Stimulated activated CD4-positive, alpha-beta T cell treated with anti-CD3 and anti-CD28 coated beads, Interleukin-15, amount 100 ng/mL, for 1 hour (primary cell): ENCODE measurements at places on chromosomes 2 and 18.

- no peak for DNase-seq
Measured at GRCh38 chr2:43065871-43066270, 160.5 kb downstream of the ZFP36L2 start.

- DNase-seq = no peak
Measured at GRCh38 chr2:40625849-40626248, 174.0 kb upstream of the SLC8A1 start.

GRCh38 chr18:61738042-61738441 is 154.8 kb downstream of the RNF152 start:
- no peak for DNase-seq

DNA sequence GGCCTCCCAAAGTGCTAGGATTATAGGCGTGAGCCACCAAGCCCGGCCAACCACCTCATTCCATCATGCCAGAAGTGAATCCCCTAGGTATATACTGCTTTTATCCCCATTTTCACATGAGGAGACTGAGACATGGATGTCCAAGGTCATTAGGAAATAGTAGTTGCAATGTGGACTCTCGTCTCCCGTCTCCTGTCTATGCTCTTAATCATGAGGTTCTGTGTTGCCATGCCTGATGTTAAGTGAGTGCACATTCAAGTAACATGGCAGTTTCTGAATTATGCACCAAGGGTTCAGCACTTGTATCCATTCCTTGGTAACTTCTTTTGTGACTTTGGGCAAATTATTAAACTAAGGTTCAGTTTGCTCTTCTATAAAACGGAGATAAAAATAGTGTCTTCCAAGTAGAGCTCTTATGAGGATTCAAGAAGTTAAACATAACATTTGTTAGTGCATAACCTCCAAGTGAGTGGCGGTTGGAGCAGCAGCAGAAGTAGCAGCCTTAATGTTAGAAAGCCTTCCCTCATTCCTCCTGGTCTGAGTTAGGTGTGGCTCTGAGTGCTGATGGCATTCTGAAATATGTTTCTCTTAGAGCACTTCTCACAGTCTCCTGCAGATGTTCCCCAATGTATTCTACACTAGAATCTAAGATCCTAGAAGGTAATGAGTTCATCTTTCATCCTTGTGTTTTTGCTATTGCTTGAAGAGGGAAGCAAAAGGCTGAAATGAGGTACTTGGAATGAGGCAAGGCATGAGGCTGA is 21.9 kb downstream of the SOCS6 start:
- DNase-seq = no peak

GRCh38 chr18:62357079-62357719 is 32.1 kb downstream of the TNFRSF11A start:
- DNase-seq = no peak

DNA sequence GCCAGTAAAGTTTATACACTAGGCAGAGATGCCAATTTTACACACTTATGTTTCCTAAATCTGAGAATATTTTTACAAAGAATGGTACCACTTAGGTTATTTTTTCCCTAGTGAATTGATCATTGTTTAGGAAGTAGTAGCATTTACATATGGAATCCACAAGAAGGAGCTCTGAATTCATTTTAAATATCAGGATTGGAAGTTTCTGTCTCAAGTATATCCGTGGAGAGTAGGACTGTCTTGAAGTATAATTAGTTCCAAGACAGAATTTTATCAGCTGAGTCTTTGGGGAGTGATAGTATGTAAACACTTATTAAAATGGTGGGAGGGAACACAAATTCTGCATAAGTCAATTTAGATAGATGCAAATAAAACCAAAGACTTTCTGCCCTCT is 82.3 kb upstream of the FAM98A start:
- DNase-seq = no peak

DNA sequence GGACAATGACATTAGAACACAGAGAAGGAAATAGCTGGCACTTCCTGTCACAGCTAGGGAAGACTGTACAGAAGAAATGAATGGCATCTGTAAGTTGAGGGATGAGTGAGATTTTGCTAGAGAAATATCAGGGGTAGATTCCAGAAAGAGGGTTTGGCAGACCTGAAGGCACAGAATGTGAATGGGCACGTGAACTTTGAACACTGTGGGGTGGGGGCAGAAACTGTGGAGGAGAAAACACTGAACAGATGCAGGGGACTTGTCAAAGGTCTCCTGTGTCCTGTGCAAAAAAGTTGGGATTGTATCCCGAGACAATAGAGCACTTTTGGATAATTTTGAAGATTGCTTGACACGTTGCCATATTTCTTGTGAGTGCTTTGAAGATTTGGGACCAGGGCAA is 88.0 kb downstream of the PPP1R1C start:
- no peak for DNase-seq

DNA sequence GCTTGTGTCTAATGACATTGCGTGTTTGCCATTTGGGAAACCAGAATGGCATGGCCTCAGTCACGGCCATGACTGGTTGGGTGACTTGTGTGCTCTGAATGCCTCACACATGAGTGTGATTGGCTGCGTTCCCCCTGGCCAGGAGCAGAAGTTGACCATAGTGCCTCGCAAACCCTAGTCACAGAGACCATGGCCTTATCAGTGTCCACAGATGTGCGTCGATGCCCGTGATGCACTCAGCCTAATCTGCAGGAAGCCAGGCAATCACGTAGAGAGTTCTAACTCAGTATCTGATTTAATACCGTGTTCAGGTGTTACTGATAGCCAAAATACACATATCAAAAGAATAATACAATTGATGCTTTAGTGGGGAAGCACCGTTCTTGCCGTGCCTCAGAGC is 64.0 kb downstream of the BOLA3 start:
- no peak for DNase-seq
